ENCODE measurements at places on chromosomes 4 and X.

GRCh38 chr4:176709417-176709816 is 83.3 kb downstream of the VEGFC start:
- no peak for DNase-seq

- DNase-seq: no peak
Measured at GRCh38 chr4:22201256-22201655, 252.7 kb upstream of the KCNIP4 start.

- DNase-seq: no peak
Measured at GRCh38 chrX:30568136-30568535, 9.4 kb downstream of the TASL start.

- no peak for DNase-seq
Measured at GRCh38 chr4:152245680-152246079, 290.2 kb downstream of the FBXW7 start.

- DNase-seq: no peak
Measured at GRCh38 chr4:183658362-183659028, 490 bp downstream of the RWDD4 start.
